ENCODE measurements at places on chromosomes 16 and 17.

DNA sequence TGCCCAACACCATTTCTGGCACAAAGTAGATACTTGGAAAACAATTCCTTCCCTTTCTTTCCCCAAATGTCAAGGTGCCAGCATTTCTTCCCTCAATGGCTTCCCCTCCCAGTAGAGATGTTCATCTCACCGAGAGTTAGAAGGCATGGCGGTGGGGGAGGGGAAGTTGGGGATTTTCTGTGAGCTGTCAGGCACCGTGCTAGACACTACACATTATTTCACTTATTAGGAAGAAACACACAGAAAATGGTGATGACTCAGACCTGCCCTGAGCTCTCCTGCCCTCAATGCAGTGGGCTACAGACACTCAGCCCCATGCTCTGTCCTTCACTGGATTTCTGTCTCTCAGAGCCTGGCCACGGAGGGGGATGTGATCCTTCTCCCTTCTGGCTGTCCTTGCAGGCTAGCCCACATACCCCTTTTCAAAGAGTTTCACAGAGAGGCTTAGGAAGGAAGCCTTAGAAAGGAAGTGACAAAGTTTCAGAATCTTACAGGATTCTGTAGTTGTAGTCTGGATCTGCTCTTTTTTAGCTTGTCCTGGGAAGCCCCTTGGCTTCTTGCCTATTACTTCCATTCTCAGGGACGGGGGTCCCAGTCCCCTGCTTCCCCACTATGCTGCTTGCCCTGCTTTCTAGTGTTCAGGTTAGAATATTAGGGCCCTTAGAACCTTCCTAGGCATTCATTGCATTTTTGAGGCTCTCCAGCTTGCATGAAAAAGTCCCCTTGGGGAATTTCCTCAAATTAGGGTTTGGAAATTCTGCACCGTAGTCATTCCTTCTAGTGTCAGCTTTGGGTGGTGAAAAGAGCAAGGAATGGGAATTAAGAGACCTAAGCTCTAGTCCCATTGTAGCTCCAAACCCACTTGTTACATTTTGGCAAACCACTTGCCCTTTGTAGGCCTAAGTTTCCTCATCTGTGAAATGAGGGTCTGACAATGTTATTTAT lies 12.2 kb upstream of the CCL5 start:
- no peak for DNase-seq

DNA sequence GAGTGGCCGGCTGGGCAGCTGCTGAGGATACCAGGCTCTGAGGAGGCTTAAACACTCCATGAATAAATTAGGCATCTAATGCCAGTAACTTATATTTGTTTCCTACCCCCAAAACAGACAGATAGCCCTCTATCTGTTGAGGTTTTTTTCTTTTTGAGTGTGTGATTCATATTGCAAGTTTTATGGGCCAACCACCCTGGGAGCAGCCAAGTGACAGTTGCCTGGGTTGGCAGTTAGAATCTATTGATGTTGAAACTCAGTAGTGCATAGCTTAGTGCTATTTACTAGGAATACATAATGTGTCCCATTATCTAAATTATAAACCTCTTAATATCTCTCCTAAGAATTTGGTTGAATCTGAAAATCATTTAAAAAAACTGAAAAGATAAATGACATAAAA lies 397.4 kb downstream of the CA10 start:
- DNase-seq: peak; percentile 8

DNA sequence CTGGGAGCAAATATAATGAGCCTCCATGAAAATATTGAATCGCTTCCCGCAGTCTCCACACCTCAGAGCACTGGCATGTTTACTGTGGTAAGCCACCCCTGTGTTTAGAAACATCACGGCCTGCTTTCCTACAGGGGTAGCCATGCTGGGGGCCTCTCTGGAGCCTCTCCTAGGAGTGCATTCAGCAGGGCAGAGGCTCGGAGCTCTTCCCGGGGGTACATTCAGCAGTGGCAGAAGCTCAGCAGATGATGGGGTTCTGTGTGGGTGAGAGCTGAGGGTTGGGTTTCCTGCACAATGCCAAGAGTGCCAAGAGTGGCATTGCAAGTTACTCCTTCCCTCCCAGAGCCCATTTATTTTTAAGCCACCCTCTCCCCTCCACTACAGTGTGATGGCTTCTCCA lies 386.6 kb downstream of the SEC14L1 start:
- no peak for DNase-seq

- no peak for DNase-seq
Observed at GRCh38 chr17:81314398-81315081, 19.4 kb upstream of the SLC38A10 start.

GRCh38 chr16:78889346-78889745 lies 711.2 kb downstream of the MAF start:
- DNase-seq: no peak

GRCh38 chr17:42179911-42180410 lies 981 bp downstream of the KCNH4 start:
- peak; percentile 25 for DNase-seq

DNA sequence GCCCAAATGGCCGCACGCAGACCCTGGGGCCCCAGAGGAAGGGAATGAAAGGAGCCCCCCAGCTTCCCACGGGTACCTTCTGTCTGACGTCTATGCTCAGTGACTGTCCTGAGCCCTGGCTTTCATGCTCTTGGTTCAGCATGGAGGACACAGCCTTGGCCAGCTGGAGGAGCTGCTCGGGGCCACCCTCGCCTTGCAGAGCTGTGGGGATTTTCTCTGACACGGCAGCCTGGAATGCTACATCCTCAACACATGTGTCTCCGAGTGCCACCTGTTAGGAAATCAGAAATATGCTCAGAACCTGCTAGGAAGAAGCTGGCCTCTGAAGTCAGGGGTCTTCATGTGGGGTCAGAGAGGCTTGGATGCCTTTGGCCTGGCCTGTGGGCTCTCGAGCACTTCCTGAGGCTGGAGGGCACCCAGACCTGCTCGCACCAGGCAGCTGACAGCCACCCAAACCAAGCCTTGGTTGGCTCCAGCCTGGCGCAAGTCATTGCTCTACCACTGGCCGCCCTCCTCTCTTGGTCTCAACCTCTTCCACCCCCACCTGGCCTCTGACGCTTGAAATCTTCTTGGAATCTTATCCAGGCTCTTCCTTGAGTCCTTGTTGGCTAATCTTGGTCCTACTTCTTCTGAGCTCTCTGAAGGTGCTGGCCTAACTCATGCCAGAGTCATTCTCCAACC lies 63.7 kb upstream of the BCO1 start:
- peak; percentile 45 for DNase-seq

GRCh38 chr16:35234679-35235078 lies 1775.3 kb downstream of the TP53TG3F start:
- DNase-seq: no peak

DNA sequence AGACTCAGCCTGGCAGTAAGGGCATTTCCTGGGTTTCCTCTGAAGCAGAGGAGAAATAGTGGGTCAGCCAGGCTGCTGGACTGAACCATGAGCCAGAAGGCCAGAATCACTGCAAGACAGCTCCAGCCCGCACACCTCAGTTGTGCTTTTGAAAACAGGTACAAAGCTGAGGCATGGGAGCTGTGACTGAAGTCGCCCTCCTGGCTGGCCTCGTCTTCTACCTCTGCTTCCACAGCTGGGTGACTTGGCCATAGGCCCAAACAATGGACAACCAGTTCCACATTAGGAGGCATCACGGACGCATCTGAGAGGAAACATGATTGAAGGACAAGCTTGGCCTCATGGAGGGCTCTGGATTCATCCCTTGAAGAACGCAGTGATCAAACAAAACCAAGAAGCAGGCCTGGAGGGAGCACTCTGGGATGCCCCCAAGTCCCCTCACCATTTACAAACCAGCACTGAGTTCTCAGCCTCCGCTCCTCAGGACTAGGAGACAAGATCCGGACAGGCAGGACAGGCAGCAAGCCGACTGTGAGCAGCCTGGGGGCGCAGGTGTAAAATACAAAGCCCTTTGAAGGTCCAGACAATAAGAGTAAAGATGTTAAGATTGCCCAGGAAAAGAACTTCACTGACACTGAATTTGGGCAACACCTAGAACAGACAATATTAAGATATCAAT lies 68.7 kb downstream of the N4BP1 start:
- DNase-seq: no peak

- no peak for DNase-seq
Observed at GRCh38 chr16:31713945-31714902, 159.4 kb upstream of the ZNF267 start.

- no peak for DNase-seq
Observed at GRCh38 chr16:49700251-49701064, 155.5 kb downstream of the ZNF423 start.

DNA sequence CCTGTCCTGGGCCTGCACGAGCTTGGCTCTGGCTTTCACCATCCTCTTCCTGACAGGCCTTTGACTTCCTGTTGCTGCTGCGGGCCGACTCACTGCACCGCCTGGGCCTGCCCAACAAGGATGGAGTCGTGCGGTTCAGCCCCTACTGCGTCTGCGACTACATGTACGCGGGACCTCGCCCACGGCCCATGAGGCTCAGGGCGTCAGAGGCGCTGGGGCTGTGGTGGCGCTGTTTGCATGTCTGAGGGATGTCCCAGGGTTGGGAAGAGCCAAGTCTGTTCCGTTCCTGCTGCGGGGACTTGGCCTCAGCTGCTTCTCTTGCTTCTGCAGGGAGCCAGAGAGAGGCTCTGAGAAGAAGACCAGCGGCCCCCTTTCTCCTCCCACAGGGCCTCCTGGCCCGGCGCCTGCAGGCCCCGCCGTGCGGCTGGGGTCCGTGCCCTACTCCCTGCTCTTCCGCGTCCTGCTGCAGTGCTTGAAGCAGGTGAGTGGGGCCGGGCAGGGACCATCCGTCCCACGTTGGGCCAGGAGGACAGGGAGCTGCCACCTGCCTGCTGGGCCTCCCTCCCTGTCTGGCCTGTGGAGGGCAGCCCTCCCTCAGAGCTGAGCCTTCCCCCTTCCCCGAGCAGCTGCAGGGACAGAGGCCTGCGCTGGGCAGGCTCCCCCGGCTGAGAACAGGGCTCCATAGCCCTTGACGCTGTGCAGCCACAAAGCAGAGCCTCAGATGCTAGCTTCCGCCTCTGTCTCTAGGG lies 23.8 kb downstream of the TSC2 start:
- DNase-seq: no peak
